Stimulated activated CD8-positive, alpha-beta memory T cell treated with anti-CD3 and anti-CD28 coated beads, Interleukin-2, amount 100 ng/mL, for 1 hour (primary cell): ENCODE measurements at places on chromosomes 7 and 10.

GRCh38 chr7:38393874-38394273 lies 120.4 kb upstream of the TARP start:
- DNase-seq, result no peak

DNA sequence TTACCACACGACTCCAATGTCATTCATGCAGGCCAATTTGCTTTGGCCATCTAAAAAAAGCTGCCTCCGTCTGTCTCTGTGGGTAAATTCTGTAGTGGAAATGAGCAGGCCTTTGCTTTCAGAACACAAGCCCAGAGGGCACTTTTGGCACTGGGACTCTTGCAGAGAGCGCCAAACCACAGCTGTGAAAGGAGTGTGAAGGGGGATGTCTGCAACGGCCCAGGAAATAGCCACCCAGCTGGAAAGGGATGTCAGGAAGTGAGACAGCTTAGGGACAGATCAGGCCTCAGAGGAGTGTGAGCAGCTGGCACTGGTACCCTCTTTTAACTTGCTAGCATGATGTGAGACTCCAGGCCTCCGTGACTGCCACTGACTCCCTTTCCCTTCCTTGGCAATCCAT lies 152.4 kb downstream of the DKK1 start:
- no peak for DNase-seq

DNA sequence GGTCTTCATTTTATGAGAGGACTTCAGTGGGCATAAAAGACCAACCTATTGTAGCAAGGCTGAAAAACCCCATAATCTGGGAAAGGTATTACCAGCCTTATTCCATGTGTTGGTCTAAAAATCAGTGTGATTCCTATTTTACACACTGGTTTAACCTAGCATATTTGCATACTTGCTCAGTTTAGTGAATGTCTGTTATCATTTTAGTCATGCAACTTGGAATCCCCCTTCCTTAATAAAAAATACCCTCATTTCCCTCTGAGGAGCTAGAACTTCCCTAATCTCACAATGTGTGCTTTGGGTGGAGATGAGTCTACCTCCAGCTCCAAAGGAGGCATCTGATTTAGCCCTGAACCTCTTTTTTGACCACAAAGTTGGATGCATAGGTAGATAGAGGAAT lies 312.8 kb upstream of the SORCS1 start:
- no peak for DNase-seq

DNA sequence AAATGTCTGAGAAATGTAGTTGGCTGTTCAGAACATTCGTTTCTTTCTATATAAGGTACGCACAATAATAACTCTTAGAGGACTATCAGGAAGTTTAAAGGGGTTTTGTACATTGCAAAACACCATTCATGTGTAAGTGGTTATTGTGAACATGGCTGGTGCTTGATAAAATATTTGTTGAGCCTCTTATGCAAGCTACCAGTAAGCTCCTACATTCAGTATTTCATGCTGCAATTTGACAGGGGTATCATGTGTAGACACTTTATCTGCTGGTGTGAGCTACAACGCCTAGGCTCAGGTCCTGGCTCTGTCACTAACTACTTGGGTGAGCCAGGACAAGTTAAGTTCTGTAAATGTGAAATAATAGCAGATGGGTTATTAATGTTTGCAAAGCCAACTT lies 75.5 kb downstream of the MAP3K8 start:
- DNase-seq, result no peak

DNA sequence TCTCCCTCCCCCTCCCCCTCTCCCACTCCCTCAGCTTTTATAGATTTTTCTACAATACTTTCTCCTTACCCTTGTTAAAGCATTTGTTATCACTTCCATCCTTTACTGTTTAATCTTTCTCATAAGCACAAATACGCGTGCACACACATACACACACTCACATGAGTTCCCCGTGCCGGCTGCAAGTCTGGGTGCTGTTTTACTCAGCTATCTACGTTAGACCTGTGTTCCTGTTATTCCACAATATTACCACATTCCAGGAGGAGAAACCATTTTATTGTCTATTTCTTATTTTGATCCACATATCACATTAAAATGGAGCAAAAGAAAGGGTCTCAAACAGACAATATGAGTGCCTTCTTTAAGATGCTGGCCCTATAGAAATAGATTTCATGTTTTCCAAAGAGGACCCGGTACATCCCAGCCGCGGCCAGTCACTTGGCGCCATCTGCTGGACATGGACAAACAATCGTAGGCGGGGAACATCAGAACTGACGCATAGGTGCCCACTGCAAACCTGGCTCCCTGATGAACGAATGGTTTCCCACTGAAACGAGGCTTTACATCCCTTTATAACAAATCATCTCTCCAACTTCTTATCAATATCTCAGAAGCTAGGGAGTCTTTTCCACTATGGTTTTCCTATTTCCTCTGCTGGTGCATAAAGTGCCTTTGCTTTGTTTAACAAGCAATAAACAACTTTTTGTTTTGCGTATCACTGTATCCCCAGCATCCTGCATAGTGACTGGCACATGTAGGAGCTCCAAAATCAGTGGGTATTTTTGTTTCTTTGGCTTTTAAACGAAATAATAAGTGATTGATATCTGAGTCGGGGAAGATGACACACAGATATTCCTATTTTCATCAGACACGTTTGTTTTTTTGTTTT lies 25.2 kb upstream of the OPTN start:
- DNase-seq, result no peak

- no peak for DNase-seq
Observed at GRCh38 chr10:28592953-28593352, 60.0 kb downstream of the WAC start.

- DNase-seq, result no peak
Observed at GRCh38 chr7:50341724-50342123, 37.2 kb downstream of the IKZF1 start.

DNA sequence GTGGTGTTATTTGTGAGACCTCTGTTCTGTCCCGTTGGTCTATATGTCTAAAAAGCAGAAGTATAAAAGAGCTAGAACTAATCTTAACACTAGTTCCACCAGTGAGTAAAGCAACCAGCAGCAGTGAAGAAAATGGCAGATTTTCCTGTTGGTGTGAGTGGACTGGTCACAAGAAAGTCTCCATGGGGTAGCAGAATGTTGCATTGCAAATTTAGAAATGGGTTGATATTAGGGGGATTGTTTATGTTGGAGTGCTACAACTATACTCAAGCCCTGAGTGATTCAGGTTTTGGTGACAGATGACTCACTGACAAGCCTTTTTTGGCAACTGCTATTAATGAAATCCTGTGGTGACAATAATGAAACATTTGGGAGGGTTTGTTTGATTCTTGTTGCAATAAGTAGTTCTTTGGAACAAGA lies 5.6 kb downstream of the AVL9 start:
- no peak for DNase-seq

DNA sequence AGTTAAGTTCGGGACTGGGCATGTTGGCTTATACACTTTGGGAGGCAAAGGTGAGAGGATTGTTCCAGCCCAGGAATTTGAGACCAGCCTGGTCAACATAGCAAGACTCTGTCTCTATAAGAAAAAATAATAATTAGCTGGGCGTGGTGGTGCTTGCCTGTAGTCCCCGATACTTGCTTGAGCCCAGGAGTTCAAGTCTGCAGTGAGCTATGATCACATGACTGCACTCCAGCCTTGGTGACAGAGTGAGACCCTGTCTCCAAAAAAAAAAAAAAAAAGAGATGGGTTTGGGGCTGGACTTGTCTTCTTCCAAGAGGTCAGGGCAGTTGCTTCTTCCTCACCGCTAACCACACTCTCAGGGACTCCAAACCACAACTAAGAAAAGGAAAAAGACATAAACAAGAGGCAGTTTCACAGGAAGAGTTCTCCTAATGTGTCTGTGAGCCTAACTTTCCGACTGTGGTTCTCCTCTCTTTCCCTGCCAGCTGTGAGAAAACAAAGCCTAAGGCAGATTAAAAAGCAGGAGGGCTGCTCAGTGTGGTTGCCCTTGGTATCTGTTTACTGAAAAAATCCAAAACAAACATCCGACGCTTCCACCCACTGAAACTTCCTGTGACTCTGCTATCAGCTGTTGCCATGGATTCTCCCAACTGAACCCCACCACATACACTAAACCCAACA lies 2.4 kb upstream of the SERPINE1 start:
- no peak for DNase-seq

GRCh38 chr10:124179308-124180043 lies 86.1 kb upstream of the CHST15 start:
- no peak for DNase-seq

DNA sequence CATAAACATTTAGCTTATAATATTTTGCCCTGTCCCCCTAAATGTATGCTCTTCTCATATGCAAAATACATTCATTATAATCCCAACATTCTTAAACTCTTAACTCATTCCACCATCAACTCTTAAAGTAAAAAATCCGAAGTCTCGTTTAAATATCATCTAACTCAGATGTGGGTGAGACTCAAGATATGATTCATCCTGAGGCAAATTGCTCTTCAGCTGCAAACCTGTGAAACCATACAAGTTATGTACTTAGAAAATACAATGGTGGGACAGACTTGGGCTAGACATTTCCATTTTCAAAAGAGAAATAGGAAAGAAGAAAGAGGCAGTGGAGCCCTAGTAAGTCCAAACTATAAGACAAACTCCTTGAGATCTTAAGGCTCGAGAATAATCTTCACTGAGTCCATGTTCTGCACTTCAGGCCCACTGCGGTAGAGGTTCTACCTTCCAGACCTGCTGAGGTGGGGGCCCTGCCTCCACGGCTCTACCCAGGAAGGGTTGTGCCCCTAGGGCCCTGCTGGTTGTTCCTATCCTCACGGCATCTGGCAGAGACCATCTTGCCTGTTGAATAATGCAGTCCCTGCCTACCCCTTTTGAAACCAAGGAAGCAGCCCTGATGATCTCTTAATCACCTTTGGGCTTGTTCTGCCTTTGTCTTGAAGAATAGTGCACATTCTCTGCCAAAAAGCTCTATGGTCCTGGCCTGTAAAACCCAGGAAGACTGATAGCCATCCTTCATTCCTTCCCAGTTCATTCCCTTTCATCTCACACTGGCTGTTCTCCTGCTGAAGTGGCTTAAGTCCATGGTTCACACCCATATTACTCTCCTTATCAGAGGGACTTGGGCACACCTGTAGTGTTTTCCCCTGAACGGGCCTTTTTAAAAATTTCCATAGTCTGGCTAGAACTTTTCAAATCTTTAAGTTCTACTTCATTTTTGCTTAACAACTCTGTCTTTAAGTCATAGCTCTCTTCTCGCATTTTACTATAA lies 37.3 kb downstream of the INPP5F start:
- no peak for DNase-seq

- DNase-seq, result no peak
Observed at GRCh38 chr7:99728615-99729014, 6.4 kb downstream of the CYP3A7 start.

- DNase-seq, result no peak
Observed at GRCh38 chr10:81874875-81875466, at the start of gene NRG3. TSS of gene NRG3 (plus strand) at chr10:81875194.

DNA sequence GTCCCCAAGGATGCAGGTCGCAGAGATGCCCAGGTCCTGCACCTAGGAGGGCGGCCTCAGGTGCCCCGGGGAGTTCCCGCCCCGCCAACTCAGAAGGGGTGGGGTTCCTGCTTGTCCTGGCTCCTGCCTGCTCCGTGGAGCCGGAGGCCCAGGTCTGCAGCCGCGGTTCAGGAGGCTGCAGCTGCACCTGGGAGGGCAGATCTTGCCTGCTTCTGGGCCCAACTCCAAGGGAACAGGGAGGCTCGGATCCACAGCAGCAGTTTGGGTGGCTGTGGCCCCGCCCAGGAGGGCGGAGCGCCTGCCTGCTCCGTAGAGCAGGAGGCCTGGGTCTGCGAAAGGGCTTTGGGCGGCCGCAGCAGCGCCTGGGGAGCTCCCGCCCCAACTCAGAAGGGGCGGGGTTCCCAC lies 108.2 kb upstream of the EGR2 start:
- no peak for DNase-seq
